ENCODE measurements at places on chromosomes 2 and 18.

DNA sequence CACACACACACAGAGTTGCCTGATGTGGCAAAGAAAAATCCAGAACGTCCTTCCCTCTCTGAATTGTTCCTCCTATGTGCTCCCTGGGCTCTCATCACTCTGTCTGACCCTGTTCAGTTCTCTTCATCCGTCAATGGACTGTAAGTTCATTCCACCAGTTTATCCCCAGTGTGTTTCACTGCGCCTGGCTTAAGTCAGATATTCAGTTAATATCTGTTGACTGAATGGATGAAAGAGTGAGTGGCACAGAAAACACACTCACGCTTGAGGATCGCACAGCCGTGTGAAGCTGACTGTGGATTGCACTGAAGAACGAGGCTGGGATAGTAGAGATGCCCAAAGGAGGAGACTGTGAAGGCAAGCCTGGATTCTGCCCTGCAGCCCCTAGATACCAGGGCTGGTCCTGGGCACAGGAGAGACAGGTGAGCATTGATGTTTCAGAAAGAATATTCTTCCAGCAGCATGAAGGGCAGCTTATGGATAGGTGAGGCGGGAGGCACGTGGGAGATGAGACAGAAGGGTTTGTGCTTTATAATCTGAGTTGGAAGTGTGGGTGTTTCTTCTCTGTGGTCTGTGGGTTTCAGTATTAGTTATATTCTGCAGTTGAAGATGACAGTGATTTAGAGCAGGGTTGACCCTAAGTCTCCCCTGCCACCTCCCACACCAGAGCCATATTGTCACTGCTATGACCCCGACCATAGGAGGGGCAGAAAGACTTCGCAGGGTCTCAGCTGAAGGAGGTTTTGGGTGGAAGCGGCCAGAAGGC, 129.9 kb downstream of the SOCS6 start:
- DNase-seq, result no peak

DNA sequence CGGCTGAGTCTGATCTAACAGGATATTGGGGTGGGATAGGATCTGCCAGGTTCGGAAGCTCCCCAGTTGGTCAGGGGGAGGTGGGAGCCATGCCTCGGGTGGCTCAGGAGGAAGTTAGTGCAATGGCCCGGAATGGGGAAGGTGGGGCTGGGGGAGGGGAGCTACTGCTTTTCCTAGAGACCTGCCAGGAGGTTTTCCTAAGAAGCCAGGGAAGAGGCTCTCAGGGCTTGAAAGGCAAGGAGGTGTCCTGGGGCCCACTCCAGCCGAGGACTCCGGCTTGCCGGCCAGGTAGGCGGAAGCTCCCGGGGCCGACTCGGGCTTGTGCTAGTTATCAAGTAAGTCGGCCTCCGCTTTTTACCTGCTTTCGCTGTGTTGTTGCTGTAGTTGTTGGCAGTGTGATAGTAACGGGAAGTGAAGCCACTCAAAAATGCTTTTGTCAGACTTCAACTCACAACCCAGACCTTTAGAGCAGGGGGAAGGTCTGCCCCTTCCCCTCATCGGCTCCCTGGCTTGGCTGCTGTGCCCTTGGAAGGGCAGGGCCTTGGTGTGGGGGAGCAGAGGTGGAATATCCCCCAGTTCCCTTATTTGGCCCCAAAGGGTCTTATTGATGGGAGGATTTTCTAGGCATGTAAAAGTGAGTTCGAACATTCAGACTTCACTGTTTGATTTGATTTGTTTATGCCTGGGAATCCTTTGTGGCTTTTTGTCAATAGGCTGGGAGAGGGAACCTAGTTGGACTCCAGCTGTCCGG, 5.4 kb downstream of the GDF7 start:
- DNase-seq, result no peak

DNA sequence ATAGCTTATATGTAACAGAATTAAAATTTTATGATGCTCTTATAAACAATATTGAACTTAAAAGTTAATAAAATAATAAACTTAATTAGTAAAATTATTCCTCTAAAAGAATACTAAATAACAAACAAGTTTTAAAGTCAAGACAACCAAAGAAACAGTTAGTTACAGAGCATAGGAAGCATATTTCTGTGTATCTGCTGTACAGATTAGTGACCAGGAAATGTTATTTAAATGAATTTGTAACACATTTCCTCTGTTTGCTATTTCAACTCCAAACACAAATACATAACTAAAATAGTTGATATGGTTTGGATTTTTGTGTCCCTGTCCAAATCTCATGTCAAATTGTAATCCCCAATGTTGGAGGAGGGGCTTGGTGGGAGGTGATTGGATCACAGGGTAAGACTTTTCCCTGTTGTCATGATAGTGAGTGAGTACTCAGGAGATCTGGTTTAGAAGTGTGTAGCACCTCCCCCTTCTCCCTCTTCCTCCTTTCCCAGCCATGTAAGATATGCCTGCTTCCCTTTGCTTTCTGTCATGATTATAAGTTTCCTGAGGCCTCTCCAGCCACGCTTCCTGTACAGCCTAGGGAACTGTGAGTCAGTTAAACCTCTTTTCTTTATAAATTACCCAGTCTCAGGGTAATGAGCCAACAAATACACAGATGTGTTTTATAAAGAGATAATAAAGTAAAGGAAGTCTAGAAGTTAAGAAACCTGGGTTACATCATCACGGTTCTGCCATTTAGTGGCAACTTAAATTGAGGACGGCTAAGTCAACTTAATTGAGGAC, 51.8 kb downstream of the ROCK2 start:
- no peak for DNase-seq

DNA sequence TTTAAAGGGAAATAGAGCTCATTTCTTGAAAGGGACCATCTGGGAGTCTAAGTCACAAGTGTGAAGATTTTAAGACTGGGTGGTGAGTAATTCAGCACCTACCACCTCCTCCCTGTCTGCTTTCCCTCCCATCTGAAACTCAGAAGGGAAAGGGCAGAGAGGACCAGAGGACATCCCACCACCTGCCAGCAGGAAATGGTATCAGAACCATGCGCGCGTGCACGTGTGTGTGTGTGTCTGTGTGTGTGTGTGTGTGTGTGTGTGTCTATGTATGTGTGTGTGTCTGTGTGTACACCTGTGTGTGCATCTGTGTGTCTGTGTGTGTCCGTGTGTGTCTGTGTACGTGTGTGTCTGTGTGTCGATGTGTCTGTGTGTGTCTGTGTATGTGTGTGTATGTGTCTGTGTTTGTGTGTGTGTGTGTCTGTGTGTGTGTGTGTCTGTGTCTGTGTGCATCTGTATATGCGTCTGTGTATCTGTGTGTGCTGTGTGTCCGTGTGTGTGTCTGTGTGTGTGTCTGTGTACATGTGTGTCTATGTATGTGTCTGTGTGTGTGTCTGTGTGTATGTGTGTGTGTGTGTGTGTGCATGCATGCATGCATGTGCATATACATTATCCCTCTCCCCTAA, 76.8 kb downstream of the ZFP36L2 start:
- DNase-seq, result no peak

DNA sequence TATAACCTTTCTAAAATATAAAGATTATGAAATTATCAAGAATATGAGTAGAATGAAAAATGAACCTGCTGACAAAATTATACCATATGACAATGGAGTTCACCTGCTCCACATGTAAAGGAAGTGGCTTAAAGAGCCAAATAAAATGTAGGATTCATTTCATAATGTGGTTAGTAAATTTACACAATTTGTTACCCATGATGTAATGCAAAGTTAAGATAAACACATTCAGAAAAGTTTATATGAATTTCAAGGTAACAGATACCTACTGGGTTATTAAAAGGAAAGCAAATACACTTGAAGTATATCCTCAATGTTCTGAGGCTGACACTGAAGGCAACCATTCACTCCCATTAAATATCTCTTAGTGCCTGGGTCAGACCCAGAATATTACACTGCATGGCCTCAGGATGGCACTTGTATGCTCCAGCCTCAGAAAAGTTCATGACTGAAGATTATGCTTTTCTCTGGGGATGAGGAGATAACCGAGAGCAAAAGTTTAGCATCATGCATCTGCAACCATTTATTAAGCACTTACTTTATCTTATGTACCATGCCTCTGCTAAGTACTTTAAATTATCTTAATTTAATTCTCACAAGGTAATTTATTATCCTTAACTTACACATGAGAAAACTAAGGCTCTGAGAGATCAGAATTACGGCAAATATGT, 6.2 kb downstream of the STRN start:
- no peak for DNase-seq

DNA sequence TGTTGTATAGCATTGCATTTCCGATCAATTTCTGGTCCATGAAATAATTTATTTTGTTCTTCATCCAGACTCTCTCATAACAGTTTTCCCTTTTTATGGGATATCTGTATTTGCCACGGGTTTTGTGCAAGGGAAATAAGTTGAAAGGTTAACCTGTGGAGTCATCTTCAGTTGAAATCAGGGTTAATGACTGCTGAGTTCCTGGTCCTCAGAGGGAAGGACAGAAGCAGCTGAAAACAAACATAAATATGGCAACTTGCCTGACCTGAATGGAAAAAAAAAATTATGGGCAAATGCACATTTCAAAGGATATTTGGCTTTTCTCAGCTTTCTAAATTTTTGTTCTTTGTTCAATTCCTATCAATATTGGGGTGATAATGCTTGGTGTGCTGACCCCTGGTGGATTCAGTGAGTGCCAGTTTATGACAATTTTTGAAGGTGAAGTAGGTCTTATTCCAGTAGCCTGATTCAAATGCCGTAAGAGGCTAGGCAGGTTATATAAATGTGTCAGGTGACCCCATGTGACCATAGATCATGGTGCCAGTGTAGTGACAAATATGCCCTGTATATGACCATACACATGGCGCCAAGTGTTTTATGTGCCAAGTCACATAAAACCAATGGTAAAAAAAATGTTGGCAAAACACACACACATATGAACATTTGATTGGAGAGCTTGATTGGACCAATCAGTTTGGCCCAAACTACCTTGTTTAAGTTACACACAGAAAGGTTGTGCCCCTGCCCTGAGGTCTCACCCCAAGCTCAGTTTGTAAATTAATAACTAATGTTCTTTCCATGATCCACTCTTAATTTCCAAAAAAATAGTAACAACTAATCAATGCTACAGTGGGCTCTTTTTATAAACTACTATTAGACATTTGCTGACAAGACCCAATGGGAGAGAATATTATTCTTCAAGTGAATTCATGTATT, 47.6 kb upstream of the FAM124B start:
- no peak for DNase-seq

DNA sequence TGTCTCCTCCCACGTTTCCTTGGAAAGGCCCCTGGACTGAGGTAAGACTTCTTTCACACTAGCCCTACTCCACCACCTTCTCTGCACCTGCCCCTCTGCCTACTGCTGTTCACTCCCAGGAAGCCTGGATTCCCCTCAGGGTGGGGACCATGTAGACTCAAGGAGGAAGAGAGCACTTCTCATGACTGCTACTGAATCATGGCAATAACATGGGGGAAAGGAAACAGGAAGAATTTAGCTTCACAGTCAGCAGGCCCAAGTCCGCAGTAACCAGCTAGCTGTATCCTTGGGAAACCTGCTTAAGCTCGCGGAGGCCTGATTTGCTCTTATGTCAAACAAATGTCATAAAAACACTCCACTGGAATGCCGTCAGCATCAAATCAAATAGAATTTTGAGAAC, 126.2 kb upstream of the CAPN13 start:
- DNase-seq, result no peak

DNA sequence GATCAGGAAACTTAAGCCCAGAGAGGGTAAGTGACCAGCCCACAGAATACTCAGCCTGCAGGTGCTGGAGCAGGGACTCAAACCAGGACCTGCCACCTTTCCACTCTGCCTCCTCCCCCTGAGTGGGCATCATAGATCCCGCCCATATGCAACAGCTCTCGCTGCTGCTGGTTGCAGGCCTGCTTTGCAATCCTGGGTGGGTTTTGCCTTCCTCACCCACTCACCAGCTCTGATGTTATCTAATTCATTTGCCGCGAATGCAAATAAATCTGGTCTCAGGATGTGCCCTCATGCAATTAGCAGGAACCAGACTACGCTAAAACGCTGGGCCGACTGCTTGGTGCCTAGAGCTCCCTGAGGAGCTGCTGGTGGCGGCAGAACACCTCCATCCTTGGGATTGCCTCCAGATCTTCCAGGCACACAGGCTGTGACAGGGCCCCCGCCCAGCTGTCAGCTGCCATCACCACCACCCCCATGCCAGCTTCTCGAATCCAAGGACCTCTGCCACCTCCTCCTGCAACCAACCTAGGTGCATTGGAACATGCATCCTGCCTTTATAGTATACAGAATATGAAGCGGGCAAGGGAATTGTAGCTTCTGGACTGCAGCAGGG, 28.8 kb downstream of the CNGA3 start:
- DNase-seq, result peak; percentile 28

DNA sequence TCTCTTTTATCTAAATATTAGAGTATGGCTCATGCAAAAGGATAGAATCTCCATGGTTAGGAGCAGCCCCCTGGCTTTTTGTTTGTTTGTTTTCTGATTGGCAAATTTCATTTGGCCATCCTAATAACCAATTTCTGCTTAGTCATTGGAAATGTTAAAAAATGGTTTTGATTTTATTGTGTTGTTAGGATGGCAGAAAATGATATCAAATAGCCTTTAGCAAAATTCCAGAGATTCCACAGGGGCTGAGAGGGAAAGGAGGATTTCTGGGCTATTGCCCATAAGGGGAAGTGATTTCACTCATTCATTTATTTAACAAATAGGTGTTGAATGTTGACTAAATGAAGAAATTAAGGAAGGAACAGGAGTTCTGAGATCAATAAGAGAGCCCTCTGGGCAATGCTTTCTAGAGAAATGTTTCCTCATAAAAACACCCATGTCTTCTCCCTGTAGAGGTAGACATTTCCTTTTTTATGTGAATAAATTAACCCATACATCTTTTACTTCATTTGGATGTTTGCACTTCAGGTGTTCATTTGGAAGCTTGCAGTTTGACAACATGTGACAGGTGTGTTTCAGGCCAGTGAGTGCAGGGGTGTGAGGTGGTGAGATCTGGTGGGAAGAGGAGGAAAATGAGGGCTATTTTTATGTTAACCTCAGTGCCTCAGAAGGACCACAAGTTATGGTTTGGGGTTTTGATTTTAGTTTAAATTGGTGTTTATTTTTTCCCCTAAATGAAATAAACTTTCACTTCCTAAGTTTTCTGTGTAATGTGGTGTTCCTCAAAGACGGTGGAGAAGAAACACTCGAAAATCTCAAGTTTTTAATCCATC, 61.7 kb upstream of the EPC2 start:
- DNase-seq, result no peak

- DNase-seq, result no peak
Observed at GRCh38 chr2:216872040-216872439, 12.2 kb upstream of the TNP1 start.

GRCh38 chr18:51430538-51430937, 233.1 kb upstream of the MEX3C start:
- DNase-seq, result no peak

- DNase-seq, result peak; percentile 26
Observed at GRCh38 chr2:215002500-215002899, 135.9 kb downstream of the ABCA12 start.

GRCh38 chr2:53629501-53629900, 138.1 kb upstream of the CHAC2 start:
- peak; percentile 69 for DNase-seq
